Activated CD4-positive, alpha-beta memory T cell treated with anti-CD3 and anti-CD28 coated beads, Interleukin-2, amount 10 ng/mL, durations not matched to agents 7 days and 5 days (primary cell): ENCODE measurements at places on chromosomes 5 and 9. TPM values are rescaled to one million over a fixed set of nuclear protein-coding genes. Genes with fewer than 3 reads are reported as not detected.

DNA sequence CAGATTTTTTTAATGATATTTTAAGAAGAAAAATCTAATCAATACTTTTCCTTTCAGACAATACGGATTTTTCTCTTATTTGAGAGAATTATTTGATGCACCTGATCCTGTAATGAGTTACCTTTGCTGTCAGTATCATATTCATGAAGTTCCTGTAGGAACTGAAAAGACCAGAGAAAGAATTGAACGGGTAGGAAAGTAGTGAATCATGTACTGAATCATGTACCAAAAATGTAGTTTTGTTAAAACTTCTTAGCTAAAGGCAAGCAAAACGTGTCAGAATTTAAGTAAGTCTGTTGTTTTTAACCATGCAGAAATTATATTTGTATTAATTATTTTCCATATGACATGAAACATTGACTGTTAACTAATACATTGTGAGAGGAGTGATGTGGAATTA, 56.6 kb downstream of the SMC5 start:
- no peak for DNase-seq

DNA sequence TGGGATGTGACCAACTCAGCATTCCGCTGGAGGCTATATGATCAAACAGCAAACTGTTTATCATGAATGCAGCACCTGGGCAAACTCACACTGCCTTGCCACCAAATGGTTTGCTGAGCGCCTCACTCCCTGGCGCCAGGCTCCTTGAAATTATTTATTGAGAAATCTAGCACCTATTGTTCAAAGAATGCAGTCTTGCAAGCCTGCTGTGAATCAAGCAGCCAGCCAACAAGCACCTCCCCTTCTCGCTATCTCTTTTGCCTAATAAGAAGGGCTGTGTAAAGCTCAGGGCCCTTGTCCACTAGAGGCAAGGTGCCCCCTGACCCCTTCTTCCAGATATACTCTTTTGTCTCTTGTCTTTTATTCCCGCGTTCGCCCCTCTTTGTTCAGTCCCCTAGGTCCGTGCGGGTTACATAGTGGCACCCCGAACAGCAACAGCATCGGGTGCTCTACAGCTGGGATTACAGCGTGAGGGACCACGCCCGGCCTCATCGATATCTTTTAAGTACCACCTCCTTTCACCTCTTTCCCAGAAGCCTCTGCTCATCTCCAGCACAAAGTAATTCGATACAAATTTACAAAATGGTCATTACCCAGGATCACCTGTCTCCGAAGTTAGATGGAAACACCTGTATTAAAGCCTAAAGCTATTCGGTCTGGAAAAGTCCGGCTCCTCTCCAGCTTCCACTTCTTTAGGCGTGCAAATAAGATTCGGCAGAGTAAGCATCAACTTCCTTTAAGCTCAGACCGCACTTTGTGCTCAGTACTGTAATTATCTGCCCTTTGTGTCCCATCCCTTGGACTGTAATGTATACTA, 896 bp downstream of the RIGI start:
- DNase-seq = peak; percentile 44

RLN1 gene
- total RNA-seq = 2.0 TPM

DNA sequence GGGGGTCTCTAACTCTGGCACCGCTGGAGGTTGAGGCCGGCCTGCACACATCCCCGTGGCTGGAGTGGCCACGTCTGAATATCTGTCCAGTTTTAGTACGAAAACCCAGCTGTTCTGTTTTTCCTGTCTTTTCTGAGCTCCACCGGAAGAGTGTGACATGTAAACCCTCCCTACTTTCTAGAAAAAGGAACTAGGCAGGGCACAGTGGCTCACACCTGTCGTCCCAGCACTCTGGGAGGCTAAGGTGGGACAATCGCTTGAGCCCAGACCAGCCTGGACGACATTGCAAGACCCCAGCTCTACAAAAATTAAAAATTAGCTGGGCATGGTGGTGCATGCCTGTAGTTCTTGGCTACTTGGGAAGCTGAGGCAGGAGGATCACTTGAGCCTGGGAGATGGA, 8.2 kb upstream of the PHYKPL start:
- DNase-seq = no peak

DNA sequence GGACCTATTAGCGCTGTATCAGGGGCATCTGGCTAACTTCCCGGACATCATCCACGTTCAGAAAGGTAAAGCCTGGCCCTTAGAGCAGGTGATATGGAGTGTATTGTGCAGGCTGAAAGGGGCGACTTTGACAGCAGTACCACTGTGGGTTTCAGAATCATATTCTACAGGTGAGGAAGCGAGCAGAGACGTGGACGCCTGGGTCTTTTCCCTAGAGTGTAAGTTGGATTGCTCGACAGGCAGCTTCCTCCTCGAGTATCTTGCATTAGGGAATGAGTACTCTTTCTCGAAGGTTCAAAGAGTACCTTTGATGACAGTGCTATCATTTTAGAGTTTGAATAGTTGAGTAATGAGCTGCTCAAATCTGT, 1.9 kb downstream of the SNX18 start:
- no peak for DNase-seq

DNA sequence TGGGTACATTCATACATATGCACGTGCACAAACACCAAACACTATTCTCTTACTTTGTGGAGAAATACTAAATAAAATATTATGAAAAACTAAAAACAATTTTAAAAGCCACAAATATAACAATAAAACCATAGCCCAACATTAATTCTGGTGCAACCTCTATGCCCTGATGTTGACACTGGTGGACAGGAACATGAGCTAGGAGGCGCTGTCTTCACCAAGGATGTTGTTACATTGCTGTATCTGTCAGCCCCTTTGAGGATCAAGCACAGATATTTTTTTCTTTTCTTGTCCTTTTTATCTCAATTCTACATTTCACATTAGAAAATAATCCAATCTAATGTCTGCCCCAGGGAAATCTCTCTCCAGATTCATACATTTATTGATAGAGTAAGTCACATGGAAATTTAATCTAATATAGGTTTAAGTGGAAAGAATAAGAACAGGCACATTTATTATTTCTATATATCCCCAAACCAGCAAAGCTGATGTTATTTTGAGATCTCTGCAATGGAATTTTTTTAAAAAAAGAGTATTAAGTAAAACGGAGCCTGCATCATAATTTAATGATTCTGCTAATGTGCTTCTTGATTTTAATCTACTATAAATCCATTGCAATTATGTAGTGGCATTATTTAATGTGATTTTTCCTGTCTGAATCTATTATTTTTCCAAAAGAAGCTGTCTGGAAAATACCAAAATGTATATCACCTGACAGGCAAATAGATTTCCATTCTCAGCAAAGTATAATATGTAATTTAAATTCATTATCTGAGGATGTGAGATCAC, 716.5 kb downstream of the MTRR start:
- DNase-seq = no peak

DNA sequence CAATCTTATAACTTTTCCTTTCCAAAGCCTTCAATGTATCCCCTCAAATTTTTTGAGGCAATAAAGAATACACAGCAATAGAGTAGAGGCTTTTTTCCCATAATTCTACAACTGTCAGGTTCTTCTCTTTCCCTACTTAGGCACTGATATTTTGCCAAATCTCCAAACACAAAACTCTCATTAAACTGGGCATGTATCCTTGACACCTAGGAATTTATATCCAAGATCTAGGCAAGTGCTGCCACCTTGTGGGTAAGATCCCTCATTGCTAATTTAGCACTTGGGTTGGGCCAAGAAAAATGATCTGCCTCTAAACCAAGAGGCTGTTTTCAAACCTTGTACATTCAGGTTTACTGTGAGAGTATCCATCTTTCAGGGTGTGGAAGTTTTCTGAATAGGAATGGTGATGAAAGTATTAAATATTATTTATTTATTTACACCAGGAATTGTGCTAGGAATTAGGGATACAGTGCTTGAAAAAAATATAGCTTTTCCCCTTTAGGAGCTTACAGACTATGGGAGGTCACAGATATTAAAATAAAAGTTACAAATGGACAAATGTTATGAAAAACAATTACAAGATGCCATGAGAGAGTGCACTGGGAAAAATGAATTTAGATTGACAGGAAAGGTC, 17.6 kb downstream of the TSTD2 start:
- DNase-seq = peak; percentile 61

DNA sequence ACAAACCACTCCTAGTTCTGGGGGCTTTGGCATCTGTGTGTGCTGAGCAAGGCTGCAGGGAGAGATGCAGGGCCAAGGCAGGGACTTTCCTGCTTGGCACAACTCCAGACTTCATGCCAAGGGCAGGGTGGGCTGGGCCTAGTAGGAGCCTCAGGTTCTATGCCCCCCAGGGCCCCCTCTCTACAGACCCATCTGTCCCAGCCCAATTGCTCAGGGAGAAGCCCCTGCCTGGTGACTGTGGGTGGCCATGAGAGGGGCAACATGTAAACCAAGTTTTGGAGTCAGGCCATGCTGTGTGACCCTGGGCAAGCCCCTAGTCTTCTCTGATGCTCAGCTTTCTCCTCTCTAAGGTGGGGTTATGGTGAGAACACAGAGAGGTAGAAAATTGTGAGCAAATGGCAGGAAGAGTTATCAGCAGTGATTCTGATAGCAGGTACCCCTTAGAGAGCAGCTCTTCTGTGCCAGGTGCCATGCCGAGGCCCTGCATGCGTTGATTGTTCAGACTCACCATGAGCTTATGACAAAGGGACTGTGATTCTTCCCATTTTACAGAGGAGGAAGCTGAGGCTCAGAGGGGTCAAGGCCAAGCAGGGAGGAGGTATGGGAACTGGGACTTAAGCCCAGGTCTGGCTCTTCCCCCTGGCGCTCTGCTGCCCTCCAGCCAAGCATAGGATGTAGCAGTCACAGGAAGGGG, 5.2 kb downstream of the OLFML2A start:
- peak; percentile 12 for DNase-seq

DNA sequence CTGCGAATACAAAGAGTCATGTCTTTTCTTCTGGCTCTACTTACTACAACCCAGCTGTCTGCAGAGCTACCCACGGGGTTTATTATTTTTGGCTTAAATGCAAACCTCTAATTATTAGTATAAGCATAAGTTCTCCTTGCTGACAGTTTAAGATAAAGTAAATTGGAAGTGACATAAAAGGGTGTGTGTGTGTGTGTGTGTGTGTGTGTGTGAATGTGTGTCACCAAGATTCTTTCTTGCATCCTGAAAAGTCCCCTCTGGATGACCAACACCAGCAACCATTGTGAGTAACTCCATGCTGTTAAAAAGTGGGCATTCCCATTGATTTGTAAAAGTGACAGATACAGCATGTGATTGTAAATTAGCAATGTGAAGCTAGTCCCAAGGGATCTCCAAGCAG, 803.8 kb upstream of the ZNF608 start:
- no peak for DNase-seq
